ENCODE measurements at places on chromosomes 1 and 21. TPM values are rescaled to one million over a fixed set of nuclear protein-coding genes. Genes with fewer than 3 reads are reported as not detected.

- DNase-seq, result no peak
Observed at GRCh38 chr1:118918940-118919259, 69.2 kb downstream of the TBX15 start.

GRCh38 chr1:45359882-45360513, 19.8 kb upstream of the MUTYH start:
- DNase-seq, result peak; percentile 80

DNA sequence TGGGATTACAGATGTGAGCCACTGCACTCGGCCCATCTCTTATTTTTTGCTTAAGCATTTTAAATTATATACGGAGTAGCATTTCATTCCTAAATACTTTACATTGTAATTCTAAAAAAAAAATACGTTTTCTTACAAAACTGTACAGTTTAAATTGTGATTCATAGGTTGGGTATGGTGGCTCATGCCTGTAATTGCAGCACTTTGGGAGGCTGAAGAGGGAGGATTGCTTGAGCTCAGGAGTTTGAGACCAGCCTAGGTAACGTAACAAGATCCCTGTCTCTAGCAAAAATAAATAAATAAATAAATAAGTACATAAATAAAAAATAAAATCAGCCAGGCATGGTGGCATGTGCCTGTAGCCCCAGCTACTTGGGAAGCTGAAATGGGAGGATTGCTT, 24.6 kb downstream of the TBCE start:
- DNase-seq, result no peak

DNA sequence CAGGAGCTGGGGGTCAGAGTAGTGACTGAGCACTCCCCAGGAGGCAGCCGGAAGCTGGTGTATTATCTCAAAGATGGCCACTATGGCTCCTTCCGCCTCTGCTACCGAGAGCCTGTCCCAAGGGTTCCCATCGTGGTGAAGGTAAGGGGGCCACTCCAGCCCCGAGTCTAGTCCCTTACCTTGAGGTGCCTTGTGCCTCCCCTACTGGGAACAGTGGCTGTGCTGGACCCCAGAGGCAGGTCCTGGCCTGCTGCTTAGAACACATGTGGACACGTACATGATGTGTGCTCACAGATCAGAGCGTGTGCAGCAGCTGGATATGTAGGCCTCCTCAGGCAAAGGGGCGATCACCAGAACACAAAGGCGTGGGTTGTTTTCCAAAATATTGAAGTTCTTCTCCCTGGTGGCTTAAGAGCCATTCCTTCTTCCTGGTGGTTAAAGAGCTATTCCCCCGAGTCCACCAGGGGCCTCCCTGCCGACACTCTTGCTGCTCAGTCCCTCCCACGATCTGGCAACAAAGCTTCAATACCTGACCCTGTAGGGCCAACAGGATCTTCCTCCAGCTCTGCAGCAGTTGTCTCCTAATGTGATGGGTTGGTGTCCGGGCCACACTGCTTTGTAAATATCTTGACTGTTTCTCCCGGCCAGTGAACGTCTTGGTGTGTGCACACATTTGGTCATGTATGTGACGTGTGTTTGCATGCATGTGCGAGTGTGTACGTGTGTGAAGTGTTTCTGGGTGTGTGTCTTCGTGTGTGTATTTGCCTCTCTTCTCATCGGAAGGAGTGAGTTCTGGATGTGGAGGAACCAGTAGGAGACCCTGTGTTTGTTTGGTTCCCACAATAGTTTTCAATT, 68.4 kb upstream of the TINAGL1 start:
- no peak for DNase-seq

DNA sequence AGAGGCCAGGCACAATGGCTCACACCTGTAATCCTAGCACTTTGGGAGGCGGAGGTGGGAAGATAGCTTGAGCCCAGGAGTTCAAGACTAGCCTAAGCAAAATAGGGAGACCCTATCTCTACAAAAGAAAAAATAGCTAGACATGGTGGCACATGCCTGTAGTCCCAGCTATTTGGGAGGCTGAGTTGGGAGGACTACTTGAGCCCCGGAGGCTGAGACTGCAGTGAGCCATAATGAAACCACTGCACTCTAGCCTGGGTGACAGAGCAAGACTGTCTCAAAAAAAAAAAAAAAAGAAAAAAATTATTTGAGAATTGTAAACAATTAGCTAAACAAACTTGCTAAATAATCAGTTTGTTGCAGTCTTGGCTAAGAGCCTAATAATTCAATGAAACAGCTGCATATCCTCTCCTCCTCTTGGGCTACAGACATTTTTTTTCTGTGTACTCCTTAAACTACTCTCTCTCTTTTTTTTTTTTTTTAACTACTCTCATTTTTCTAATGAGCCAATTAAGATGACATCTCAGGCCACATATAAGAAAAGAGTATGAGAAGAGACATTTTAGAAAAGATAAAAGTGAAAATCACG, 10.5 kb upstream of the DNAJB4 start:
- no peak for DNase-seq

DNA sequence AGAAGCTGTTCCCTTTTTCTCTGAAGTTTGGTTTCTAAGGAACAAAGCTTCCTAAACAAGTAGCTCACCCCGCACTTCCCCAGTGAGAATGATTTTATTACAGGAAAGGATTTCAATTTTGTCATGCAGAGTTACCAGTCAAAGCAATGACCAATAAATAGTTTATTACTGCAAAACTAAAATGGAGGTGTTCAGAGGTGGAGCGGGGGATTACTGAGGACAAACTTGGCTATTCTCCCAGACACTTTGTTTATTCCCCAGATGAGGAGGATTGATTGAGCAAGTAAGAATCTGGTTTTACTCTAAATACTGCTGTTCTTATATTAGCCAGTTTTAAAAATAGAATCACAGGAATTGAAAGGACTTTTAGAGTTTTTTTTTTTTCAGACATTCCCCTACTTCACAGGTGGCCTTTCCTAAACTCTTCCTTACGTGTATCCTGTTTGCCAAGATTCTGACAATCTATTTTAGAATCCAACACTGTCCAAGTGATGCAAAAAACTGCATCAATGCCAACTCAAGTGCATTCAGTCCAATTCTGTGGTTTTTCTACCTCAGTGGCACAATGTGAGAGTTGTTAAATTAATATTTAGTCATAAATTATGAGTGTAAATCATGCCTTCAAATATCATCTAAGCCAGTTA, 136.1 kb downstream of the TNFSF18 start:
- DNase-seq, result no peak

DNA sequence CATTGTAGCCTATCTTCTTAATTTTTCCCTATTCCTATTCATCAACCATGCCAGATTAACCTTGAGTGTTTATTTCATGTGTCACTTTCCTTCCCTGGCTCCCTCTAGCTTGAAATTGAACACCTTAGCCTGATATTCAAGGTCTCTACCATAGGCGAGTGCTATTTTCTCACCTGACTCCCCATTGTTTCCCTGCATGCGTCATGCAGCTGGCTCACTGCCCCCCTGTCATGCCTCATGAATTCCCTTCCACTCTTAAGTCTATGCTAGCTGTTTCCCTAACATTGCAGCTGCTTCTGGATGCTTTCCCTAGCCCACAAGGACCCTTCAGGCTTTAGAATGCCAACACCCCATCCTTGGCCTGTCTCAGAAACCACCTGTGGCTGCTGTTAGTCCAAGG, 56.7 kb upstream of the CD1D start:
- no peak for DNase-seq

- DNase-seq, result no peak
Observed at GRCh38 chr1:12516741-12517140, 101.3 kb downstream of the DHRS3 start.

GRCh38 chr21:38479641-38480525, 18.4 kb downstream of the ERG start:
- no peak for DNase-seq

Gene IL12RB2
- 0.09 TPM for polyA plus RNA-seq

Gene AMY1B
- polyA plus RNA-seq, result not detected

Gene BEST4
- polyA plus RNA-seq, result 0.44 TPM

All from heart right ventricle (tissue), 16 donors.